ENCODE measurements at places on chromosomes 11 and 22.

DNA sequence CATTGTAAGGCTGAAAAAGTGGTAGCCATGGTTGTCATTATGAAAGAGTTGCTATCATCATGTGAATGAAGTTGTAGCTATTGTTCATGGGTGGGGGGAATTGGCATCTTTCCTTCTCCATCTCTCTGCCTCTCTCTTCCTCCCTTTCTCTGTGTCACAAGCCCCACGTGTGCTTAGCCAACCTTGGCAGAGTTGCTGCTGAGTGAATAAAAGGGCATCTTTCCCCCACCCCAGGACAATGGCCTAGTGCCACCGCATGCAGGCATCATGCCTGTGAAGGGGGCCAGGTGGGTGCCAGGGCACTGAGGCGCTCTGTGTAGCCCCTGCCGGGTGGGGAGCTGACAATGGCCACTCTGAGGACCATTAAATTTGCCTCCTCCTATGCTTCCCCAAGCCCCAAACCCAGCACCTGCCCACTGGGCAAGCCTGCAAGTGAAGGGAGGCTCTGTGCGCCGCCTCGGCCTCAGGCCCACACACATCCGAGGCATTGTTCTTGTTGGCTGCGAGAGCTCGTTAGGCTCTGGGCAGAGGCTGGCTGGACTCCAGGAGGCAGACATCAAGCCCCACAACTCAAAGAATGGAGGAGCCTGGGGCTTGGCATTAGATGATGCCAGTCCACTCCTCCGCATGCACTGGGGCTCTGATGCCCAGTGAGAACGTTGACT, 103.9 kb downstream of the SEZ6L start:
- no peak for DNase-seq

DNA sequence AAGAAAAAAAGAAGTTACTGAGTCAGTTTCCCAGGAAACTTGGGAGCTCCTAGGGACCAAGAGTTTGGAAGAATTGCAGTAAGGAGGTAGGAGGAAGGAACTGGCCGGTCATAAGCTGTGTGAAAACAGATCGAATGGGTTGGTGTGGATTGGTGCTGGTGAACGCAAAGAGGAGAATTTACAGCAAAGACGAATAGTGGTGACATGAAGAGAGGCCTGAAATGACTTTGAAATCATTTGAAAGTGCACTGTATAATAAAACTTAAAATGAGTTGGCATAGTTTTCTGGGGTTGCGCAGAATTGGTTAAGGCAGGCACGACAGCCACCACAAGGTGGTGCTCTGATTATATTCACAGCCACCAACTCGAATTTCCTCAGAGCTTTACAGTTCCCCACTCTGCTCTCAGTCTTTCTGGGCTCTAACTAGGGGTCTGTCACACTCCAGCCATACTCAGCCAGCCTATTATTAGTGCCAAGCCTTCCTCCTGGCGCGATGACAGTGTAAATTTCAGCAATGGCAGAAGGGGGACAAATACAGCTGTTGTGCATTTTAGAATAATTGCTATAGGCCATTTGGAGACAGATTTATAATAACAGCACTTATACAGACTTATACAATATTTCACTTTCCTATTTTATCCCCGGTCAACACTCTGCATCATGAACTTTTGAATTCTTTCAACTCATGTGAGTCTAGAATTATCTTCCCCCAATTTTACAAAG, 8.3 kb upstream of the HTR3B start:
- peak; percentile 23 for DNase-seq

DNA sequence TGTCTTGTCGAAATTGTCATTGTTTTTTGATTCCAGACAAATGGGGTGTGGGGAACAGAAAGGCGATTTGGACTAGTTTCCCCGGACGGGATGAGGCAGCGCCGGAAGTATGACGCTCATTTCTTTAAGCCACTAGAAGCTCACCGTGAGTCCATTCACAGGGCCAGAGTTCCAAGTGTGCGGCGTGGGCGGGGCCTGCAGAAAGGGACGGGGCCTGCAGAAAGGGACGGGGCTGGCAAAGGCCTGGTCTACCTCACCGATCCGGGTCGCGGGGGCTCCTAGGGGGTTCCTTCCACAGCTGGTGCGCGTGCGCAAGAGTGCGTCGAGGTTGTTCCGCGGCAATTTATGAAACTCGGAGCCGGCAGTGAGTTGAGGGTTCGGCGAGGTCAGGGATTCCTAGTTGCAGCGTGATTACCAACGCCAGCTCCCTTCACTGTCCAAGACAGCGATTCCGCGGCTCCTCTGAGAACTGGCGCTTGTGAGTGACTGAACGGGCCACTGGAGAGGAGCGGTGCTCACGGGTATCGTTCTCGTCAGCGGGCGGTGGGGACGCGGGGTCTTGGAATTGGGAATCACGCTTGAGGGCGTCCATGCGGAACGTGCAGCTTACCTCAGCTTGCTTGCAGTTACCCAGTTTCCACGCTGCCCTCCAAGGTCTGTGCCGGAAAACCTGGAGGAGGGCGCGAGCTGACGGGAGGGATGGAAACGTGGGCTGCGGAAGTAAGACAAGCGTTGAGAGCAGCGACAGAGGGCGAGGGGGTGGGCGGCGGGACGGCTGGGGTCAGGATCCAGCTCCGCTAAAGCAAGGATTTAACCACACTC, at the start of gene ZNF215:
Gene ZNF215, plus strand, starts transcription at position 219 of the 822 bp plus-strand sequence. CDS start 5,847 bp downstream, outside the sequence.
- DNase-seq: peak; percentile 94

GRCh38 chr22:21952586-21953571, at the start of gene PPM1F:
PPM1F (minus strand) TSS chr22:21952848; CDS start chr22:21946048, 6,800 bp downstream.
- DNase-seq: peak; percentile 79

GRCh38 chr22:35330258-35330861, 30.7 kb downstream of the TOM1 start:
- peak; percentile 92 for DNase-seq

DNA sequence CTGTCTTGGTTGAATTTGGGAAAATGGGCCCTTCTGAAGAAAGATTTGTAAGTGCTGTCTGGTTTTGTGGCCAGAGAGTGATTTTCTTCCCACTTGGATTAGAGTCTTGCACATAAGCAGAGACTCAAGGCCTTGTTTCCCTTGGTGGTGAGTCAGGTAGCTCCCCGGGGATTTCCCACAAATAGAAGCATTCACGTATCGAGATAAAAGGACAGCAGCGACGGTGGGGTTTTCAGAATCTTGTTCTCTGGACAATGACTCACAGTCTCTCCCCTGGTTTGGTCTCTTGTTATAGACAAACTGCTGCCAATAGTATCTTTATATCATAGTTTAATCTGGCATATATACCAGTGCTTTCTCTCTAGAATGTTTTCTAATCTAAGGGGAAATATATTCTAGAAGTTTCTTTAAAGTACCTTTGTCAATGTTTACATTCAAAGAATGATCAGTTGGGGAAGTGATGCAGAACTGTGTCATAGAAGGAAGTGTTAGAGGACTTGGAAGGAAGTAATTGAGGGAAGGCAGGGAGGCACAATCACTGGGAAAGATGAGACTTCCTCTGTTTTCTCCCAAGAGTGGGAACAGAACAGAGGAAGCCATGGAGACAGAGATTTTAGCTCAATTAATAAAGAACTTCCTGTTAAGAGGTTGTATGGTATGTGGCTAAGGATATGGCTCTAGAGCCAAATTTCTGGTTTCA, 18.1 kb downstream of the POLA2 start:
- DNase-seq: peak; percentile 95

DNA sequence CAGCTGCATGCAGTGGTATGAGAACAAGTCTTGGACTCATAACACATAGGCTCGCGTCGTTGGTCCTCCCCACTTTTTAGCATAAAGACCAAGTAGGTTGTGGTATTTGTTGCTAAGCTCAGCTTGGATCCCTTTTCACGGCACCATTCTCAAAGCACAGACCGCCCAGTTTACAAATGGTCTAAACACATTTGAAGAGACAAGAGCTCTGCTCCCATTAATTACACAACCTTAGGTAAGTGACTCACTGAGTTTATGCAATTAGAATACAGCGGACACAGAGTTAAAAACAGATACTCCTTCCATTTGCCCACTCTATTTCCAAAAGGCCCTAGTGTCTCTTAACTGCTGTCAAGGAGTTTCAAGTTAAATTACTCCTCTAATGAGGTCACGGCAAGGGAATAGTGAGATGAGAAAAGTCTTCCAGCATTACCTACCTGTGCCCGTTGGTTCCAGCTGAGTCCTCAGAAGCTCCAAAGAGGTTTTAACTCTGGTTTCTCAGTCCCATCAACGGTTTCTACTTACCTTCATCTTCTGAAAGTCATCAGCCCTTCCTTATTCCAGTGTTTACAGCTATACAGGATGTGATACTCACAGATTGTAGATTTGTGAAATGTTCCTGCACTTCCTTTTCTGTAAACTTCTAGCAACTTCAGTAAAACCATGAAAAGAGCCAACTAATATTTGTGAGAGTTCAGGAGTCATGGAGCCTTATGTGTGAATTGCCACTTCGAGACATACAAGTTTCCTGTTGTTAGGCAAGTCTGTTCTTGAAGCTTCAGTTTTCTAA, at the start of gene MS4A6A:
Gene MS4A6A, minus strand, starts transcription at position 543 of the 790 bp plus-strand sequence. CDS start 1,356 bp downstream, outside the sequence.
- DNase-seq: no peak

GRCh38 chr11:103901656-103902055, 134.8 kb upstream of the DDI1 start:
- no peak for DNase-seq

DNA sequence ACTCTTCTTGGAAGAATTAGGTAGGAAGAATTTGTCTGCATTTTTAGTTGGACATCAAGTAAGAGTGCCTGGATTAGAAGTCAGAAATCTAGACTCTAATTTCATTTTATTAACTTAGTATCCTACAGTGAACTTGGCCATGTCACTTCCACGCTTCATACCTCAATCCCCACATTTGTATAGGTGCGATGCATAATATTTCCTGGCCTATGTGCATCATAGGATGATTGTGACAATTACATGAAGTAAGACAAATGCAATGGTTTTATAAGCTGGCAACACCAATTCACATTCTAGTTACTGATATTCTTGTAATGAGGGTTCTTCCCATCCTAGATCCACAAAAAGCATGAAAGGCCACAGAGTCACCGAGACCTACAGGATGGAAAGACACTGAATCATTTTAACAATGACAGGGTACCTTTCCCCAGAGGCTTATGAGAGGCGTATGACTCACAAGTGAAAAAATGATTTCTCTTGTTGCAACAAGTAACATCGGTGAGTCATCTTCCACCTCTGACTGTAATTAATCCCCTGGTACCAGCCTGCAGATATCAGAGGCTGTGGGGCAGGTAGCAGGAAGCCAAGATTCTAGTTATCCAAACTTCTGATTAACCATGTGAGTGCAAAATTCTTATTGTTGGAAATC, 56.0 kb upstream of the OR5AK2 start:
- peak; percentile 33 for DNase-seq

DNA sequence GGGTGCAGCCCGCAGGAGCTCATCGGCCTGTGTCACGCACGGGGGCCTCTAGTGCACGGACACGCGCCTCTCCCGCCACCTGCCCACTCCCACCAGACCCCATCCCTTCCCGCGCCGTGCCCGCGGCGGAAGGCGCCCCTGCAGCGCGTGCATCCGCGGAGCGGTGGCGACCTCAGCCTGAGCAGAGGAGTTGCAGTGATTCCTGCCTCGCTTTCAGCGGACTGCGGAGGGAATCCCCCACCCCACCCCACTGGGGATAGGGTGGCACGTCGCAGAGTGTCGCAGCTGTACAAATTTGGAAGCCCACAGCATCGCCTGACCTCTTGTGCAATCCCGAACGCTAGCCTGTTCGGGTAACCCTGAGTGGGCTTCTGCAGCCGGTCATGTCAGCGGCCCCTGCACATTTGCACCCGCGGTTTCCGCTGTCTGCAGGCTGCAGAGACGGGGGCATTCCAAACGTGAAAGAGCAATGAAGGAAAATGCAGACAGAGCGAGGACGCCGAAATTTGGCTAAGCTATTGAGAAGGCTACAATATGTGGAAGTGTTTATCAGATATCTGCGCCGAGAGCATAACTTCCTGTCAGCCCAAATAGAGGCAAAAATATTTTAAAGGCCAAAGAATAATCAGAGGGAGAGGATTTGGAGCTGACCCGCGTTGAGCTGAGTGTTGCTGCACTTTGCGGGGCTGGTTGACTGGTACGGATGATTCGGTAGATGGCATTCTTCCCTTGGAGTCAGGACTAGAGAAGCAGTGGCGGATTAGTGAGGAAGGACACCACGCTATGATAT, 617 bp upstream of the ARHGAP20 start:
- peak; percentile 22 for DNase-seq

DNA sequence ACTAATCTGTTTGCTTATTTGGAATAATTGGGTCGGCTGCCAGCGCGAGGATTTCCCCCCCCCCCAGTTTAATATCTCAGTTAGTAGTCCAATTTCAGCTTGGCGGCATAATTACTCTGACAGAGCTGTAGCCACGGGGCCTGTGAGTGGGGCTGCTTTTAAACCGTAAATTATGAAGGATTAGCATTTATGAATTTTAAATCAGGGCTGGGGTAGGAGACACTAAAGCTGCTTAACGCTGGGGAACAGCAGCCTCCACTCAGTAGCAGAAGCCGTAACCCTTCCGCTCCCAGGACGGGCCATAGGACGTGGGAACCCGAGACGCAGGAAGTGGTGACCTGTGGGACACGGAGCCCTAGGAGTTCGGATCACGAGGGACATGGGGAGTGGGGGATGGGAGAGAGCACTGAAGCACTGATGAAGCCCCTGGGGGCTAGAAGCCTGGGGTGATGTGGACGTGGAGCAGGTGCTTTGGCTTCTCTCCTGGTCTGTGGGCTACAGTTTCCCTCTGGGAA, 66.2 kb upstream of the LMO1 start:
- no peak for DNase-seq

GRCh38 chr11:44088377-44088776, 7.1 kb upstream of the EXT2 start:
- no peak for DNase-seq
